ENCODE measurements at places on chromosomes 5 and 9.

DNA sequence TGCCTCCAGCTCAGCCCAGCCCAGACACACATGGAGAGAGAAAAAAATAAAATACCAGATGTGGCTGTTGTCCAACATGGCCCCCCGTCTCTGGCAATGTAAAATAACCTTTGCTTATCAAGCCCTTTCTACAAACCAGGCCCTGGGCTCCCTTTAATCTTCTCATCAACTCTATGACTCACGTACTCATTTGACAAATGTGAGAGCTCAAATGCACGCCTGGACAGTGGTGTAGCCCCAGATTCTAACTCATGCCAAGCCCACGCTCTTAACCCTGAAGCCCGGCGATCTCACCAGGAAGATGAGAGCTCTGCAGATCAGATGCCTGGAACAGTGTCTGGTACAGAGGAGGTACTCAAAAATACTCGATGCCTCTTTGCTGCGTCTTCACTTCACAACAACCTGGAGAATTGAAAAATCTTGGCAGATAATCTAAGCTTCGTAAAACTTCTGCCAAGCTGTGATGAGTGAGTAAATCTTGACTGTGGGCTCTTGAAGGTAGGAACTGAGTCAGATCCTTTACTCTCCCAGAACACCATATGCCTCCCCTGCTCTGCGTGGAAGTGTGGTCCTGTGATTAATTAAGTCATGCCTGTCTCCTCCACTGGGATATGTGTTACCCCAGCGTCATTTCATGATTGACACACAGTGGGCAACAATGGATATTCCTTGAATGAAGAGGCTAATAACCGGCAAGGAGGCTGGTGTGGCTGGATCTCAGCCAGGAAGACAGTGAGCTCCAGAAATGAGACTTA, 102.0 kb upstream of the FSTL4 start:
- DNase-seq = no peak

DNA sequence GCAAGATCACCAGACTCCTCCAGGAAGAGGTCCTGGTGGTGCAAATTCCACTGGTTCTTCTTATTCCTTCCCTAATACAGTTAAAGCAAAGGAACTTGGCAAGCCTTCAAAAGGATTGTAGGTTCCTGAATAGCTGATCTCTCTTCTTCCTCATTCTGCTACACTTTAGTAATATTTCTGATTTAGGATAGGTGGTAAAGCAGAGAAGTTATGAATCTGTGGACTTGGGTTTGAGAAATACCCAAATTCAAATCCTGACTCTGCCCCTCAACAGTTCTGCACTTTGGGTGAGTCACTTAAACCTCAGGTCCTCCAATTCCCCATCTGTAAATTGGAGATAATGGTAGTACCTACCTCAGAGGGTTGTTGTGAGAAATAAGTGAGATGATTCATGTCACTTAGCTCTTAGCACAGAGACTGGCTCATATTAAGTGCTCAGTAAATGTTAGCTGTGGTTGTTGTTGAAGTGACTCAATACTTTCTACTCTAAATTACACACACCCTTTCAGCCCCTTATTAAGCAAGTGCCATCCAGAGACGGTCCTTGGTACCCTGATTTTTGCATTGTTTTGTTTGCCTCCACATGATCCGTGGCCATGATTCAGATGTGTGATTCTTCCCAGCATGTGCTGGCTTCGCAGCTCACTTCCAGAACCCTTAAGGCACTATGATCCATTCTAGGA, 5.2 kb downstream of the SH3RF2 start:
- DNase-seq = no peak

GRCh38 chr5:68683632-68684036, 410.2 kb upstream of the SLC30A5 start:
- DNase-seq = no peak

DNA sequence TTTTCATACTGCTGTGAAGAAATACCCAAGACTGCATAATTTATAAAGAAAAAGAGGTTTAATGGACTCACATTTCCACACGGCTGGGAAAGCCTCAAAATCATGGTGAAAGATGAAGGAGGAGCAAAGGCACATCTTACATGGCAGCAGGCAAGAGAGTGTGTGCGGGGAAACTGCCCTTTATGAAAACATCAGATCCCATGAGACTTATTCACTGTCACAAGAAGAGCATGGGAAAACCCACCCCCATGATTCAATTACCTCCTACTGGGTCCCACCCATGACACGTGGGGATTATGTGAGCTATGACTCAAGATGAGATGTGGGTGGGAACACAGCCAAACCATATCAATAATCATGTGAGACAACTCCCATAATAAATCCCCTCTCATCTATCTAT, 8.7 kb downstream of the TTC39B start:
- no peak for DNase-seq

DNA sequence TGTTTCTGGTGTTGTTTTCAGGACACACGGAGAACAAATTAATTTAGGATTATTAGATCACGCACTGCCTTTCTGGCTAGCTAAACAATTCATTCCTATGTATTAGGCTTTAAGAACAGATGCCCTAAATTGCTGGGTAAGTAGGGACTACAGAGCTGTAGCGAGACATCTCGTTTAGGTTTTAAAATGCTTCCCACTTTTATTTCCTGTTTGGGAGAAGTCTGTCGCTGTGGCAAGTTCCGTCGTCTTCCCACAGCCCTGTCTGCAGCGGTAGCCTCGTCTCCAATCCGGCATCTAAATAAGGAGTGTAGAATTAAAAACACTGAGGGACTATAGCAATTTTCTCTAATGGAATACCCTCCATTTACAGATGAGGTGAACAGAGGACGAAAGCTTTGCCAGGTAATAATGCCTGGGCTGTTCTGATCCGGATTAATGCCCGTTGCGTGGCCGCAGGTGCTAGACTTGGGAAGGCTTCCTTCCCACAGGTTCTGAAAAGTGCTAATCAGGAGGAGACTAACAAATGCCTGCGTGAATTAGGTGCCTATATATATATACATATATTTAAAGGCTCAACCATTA, 1.3 kb upstream of the TRIM36 start:
- no peak for DNase-seq

DNA sequence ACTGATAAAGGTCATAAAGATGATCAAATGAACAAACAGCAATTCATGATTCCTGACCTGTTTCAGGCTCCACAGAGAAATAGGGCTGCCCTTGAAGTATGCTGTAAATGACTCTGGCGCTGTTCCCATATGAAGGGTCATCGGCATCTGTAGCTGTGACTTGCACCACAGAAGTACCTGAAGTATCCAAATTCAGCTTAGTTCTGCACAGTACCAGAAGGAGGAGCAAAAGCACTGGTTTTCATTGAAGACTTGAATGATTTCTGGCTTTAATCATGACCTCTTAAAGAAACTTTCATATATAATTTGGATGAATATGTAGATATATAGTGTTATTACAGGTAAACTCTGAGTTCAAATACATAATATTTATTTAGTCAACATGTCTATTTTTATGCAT, 109.1 kb downstream of the CDH10 start:
- DNase-seq = no peak

DNA sequence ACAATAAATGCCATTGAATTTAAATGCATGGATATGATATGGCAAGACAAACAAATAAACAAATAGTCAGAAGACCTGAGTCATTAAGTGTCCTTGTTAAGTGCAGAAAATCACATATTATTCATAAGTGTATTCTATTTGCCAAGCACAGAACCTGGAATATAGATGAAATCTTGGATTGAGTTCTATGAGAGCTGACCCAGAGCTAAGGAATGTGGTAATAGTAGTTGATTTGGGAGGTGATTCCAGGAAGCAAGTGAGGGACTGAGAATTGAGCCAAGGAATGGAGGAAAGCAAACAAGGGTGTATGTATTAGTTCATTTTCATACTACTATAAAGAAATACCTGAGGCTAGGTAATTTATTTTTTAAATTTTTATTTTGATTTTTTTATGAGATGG, 208.9 kb downstream of the TRIM32 start:
- DNase-seq = no peak

- DNase-seq = no peak
These were observed 33.5 kb upstream of the ZSWIM6 start for GRCh38 chr5:61298580-61298979.

DNA sequence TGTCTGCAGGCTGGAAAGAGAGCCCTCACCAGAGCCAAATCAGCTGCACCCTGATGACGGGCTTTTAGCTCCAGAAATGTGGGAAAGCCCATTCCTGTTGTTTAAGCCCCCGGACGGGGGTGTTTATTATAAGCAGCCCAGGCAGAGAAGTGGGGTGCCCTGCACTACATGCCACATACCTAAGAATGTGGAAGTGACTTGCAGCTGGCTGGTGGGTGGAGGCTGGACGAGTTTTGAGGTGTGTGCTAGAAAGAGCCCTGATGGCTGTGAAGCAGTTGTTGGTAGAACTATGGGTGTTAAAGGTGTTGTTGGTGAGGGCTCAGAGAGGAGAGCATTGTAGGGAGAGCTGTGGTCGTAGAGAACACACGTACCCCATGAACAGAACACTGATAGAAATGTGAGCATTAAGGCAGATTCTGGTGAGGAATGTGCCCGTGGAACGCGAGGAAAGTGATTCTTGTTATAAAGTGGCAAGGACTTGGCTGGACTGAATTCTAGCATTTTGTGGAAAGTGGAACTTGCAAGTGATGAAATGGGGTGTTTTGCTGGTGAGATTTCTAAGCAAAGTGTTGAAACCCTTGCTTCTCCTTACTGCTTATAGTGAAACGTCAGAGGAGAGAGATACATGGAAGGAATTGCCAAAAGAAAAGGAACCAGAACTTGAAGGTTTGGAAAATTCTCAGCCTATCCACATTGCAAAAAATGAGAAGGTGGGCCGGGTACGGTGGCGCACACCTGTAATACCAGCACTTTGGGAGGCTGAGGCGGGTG, 38.9 kb downstream of the AHRR start:
- no peak for DNase-seq

GRCh38 chr5:35483780-35484179, 133.9 kb upstream of the SPEF2 start:
- DNase-seq = no peak

DNA sequence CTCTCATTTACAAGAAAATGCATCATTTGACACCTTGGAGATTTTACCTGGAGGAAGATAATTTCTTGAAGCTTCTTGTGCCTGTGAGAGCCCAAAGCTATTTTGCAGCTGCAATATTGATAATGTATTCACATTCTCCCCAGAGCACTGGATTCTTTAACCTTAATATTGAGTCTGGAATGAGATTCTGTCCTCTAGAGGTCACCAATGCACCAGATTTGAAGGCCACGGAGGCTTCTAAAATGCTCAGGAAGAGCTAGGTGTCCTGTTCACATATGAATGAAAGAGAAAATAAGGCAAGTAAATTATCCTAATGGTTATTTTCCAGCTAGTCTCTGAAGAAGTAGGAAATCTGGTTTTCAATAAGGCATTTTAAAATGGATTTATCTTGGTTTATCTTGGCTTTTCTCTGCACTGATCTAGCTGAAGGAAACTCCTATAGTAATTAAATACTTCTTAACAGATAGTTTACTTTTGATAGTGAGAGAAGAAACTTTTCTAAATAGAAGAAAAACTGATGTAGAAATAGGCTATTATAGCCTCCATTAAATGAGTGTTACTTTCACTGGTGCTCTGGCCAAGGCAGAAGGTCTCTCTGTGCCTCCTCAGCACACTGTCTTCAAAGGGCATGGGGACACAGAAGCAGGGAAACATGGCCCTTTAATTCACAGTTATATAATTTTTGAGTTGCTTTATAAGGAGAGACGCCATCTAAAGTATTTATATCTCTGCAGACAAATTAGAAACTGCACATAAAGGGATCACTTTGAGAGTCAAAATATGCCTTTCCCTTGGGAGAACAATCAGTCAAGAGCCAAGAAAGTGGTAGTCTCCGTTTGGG, 297.0 kb upstream of the ACTBL2 start:
- DNase-seq = no peak

DNA sequence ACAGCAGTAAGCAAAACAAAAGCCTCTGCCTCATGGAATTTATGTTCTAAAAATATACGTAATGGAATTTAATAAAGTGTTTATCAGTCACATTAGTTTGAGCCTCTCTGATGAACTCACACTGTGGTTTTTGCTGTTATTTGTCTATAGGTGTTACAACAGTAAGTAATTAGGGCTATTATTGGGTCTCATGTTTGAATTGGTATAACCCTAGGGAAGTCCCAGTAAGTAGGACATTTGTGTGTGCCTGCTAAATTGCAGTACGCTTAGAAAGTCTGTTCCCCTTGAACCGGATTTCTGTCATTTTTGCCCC, 197.6 kb downstream of the NR3C1 start:
- DNase-seq = no peak

GRCh38 chr5:52502460-52502999, 285.2 kb upstream of the ITGA1 start:
- no peak for DNase-seq

- DNase-seq = no peak
These were observed 730.0 kb upstream of the ADAMTS16 start for GRCh38 chr5:4410151-4410550.

DNA sequence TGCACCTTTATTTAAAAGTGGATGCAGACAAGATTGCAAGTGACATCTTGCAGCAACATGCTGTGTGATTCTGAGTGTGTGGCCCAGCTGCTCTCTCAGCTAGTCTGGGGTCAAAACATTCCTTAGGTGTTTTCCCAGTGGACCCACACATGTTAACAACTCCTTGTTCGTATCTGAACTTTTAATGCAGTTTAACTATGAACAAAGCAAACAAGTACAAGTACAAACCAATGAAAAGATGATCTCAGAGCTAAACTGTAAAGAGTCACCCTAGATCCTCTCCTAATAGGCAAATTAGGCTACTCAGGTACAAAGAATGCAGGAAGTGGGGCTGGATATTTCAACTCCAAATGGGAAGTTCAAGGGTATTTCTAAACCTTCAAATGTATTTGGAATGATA, 108.4 kb downstream of the ENTREP1 start:
- DNase-seq = no peak

All from stimulated activated CD8-positive, alpha-beta memory T cell treated with anti-CD3 and anti-CD28 coated beads, Interleukin-2, amount 100 ng/mL, for 1 hour (primary cell).